ENCODE measurements at places on chromosomes 13 and 19. TPM values are rescaled to one million over a fixed set of nuclear protein-coding genes. Genes with fewer than 3 reads are reported as not detected.

- DNase-seq = no peak
Measured at GRCh38 chr13:54194233-54195024, 1165.8 kb downstream of the OLFM4 start.

DNA sequence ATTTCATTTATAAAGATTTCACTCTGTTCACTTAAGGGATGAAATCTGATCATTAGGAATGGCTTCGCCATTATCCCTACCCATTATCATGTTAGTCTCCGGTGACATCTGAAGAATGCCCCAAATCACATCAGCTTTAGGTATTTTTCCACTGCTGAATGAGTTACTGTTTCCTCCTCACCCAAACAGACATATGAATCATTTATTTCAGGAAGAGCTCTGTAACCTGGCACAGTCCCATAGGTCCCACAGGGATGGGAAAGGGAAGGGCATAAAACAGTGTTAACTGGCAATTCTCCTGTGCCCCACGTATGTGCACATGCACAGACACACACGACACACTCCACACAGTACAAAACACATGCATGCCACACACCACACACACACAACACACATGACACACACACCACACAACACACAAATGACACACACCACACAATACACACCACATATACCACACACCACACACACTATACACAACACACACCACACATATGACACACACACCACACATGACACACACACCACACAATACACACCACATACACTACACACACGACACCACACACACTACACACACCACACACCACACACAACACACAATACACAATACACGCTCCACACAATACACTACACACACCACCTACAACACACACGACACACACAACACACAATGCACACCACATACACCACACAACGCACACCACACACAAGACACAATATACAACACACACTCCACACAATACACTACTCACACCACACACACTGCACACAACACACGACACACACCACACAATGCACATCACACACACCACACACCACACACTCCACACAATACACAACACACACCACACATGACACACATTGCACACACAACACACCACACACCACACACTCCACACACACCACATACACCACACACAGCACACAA, 15.4 kb downstream of the TMEM255B start:
- no peak for DNase-seq

LYPD3 gene
- total RNA-seq = 0.98 TPM

KLK15 gene
- total RNA-seq = not detected

DNA sequence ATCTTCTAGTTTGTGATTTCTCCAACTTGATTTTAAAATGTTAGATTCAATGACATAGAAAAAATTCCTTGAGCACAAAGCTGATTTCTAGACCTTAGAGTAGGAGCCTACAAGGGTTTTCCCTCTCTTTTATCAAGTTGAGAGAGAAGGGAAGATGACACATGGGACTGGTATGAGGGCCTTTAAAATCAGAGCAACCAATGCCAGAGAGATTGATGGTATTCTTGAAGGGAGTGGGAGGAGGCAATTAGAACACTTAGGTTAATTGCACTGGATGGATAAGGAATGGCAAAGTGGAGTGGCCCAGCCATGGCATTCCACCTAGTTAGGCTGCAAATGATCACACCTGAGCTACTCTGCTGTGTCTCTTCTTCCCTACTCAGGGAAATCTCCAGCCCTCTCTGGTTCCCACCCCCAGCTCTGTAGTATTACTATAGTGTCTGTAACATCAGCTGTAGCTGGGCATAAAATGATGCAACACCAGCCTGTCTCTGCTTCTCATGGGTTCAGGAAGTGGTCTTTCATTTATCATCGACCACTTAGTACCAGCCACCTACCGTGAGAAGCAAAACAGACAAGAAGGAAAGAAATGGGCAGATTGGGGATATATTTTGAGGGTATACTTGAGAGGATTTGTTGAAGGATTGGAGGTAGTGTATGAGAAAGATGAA, 333.6 kb downstream of the DLEU7 start:
- no peak for DNase-seq
